ENCODE measurements at places on chromosomes 5 and 9.

GRCh38 chr5:113373426-113373825 is 61.4 kb downstream of the TSSK1B start:
- no peak for DNase-seq

GRCh38 chr9:748861-749497 is 92.5 kb upstream of the DMRT1 start:
- no peak for DNase-seq

DNA sequence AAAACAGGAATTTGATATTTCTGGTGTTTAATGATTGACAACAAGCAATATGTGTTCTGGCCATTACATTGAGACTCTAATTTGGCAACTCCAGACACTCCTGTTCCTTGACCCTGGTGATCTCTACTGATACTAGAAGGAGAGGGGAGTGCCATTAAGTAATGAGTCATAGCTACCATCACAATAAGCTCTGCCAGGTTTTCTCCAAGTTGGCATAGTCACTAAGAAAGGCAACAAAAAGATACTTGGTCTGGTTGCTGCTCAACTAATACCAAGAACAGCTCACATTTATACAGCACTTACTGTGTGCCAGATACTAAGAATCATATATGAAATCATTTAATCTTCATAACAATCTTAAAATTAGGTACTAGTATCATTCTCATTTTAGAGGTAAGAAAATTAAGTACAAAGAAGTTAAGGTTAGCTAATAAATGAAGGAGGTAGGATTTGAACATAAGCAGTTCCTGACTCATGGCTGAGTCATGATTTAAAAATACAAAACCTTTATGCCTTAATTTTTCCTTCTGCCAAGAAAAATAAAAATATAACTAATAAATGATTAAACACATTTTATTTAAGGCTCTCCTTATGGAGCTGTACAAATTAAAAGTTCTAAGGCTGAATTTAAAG is 19.9 kb upstream of the PRXL2C start:
- no peak for DNase-seq

DNA sequence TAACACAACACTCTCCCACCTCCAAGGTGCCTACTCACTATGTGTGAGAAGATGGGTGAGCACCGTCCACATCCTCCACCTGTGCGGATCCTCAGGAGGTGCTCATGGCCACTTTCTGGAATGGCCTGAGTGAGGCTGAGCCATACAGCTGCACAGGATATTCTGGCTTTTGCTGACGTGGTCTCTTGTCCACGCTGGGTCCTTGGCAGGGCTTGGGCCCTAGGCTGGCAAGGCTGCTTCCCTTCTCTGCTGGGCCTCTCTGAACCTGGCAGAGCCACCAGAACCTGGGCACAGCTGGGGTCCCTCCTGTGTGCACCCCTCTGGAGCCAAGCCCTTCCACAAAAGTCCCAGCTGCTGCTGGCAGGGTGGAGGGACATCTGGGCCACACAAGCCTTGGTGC is 56.4 kb upstream of the IER5L start:
- DNase-seq: no peak

GRCh38 chr9:91734371-91734981 is 215.6 kb downstream of the ROR2 start:
- no peak for DNase-seq

- no peak for DNase-seq
These were observed 1.2 kb upstream of the NIPAL4 start for GRCh38 chr5:157458835-157459234.

DNA sequence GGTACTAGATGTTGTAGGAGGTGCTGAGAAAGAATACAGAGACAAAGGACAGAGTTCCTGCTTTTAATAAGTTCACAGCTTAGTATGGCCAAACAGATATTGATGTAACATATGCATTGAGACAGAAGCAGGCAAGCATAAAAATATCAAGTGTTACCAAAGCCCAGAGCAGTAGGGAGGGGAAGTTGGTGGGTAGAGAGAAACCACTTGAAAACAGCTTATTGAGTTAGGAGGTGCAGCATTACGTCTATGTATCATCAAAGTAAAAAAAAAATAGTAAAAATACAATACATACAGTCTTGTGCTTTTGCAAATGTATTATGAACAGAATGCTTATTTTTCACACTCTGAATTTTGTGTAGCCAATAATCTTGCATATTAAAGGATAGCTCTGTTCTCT is 441.8 kb upstream of the SGCD start:
- no peak for DNase-seq

- no peak for DNase-seq
These were observed 16.0 kb downstream of the INSYN2B start for GRCh38 chr5:169964246-169964645.

- no peak for DNase-seq
These were observed 29.4 kb upstream of the ATP6V1G1 start for GRCh38 chr9:114558027-114558675.

Measured in skeletal muscle cell (primary cell).